Body of pancreas (tissue), 4 donors: ENCODE measurements at places on chromosomes 16 and 17. TPM values are rescaled to one million over a fixed set of nuclear protein-coding genes. Genes with fewer than 3 reads are reported as not detected.

GRCh38 chr17:82388223-82388921 lies 16.8 kb downstream of the UTS2R start:
- H3K27me3 ChIP-seq, result no peaks in the 10 kb centered on the region
- peak; percentile 88 for DNase-seq
- no peak overlapping the region for H3K4me3 ChIP-seq
- H3K4me1 ChIP-seq, result peaks cover 34% of the 10 kb centered on the region

The TLCD3B gene
- total RNA-seq, result not detected

The PRAC1 gene
- total RNA-seq, result not detected

The HP gene
- 15.5 TPM for total RNA-seq

DNA sequence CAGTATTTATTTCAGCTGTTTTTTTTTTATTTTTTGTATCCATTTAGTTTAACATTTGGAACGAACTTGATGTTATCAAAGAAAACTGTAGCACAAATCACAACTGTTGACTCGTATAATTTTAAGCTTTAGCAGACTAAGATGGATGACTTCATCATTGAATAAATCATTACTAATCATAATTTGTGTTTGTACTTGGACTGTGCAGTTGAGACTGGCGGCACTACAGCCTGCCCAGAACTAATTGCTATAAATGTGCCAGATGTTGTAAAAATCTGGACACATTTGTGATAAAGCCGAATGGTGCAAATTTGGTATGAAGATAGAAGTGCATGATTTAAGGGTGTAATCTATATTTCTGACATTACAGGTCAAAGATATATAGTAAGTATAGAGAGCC lies 897.7 kb upstream of the CDH8 start:
- no peak for DNase-seq
- H3K27ac ChIP-seq, result no peak overlapping the region
- H3K27me3 ChIP-seq, result no peaks in the 10 kb centered on the region

The TPSG1 gene
- total RNA-seq, result not detected

The AXIN1 gene
- 14.8 TPM for total RNA-seq

DNA sequence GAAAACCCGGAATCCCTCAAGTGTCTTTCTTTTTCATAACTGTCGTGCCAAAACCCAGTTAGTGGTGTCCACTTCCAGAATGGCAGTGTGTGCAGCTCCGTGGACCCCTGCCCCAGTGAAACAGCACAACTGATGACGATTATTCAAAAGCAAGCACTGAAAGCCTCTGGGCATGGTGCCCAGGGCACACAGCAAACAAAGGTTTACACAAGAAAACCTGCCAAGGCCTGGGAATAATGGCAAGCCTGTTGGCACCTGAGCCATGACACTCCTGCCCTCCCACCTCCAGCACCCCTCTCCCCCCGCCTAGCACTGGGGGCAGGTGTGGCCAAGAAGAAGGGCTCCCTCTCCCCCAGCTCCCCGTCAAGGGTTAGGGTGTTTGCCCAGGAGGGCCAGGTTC lies 2.8 kb downstream of the PKMYT1 start:
- H3K27me3 ChIP-seq, result no peaks in the 10 kb centered on the region
- H3K36me3 ChIP-seq, result no peaks in the 10 kb centered on the region
- no peak overlapping the region for H3K4me3 ChIP-seq
- H3K4me1 ChIP-seq, result peaks cover 42% of the 10 kb centered on the region

The CRISPLD2 gene
- total RNA-seq, result 27.5 TPM

DNA sequence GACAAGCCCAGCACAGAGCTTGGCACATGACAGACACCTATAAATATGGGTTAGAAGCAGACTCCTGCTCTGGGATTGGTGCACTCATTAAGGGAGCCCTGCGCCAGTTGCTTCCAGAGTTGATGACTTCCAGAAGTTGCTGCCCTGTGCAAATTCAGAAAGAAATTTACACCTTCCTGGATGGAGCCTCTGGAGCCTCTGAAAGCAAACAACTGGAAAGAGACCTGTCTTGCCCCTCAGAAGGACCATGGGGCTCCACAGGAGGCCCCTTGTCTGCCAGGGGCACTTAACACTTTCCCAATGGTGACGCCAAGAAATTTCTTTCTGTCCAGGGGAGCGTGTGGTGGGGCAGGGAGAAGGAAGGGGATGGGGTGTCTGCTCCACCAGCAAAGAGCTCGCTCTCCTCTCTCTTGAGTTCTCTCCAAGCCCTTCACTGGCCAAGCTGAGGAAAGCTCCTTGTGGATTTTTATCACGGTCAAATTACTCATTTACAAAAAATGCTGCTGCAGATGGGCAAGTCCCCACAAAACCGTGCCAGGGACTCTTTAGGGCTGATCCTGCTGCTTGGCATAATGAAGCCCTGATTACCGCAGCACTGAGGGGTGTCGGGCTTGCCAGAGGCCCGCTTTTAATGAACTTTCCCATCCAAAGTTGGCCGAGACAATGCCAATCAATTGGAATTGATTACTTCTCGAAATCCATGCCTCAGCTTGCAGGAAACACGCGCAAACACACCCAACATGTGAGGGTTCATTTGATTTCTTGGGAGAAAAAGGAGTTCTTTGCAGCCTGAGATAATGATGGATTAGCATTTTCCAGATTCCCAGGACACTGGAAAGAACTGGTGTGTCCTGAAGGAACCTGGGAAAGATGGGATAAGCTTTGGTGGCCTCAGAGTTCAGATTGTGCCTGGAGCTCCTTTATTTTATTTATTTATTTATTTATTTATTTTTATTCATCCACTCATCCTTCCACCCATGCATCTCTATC lies 583.6 kb upstream of the CDH5 start:
- no peak overlapping the region for H3K27ac ChIP-seq
- no peak overlapping the region for H3K4me3 ChIP-seq
- H3K27me3 ChIP-seq, result no peaks in the 10 kb centered on the region
- peak; percentile 16 for DNase-seq

The FBXO39 gene
- total RNA-seq, result not detected

The OSGIN1 gene
- 4.0 TPM for total RNA-seq

The KRT16 gene
- 4.2 TPM for total RNA-seq

The C17orf50 gene
- total RNA-seq, result not detected

- H3K4me3 ChIP-seq, result no peak overlapping the region
- peak overlapping the region; percentile 12 for H3K27ac ChIP-seq
- H3K4me1 ChIP-seq, result peaks cover 51% of the 10 kb centered on the region
Measured at GRCh38 chr17:21164620-21165019, 37.9 kb downstream of the DHRS7B start.

DNA sequence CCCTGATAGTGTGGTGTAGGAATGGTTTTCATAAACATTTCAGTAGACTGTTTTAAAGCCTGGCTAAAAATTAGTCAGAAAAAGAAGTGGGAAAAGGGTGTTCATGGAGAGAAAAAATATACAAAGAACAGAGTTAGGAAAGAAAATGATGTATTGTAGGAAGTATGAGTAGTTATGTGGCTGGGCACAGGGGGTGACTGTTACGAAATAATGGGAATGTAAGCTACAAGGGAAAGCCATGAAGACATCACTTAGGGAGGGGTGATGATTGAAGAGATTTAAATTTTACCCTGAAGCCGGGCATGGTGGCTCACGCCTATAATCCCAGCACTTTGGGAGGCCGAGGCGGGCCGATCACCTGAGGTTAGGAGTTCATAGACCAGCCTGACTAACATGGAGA lies 55.3 kb downstream of the NUP88 start:
- no peaks in the 10 kb centered on the region for H3K27me3 ChIP-seq
- no peak overlapping the region for H3K27ac ChIP-seq
- peaks cover 12% of the 10 kb centered on the region for H3K4me1 ChIP-seq
- no peak overlapping the region for H3K4me3 ChIP-seq
- peaks cover 11% of the 10 kb centered on the region for H3K36me3 ChIP-seq
- DNase-seq, result no peak

The TMEM100 gene
- 5.6 TPM for total RNA-seq

The ABCC12 gene
- total RNA-seq, result not detected

The ALOX12B gene
- total RNA-seq, result not detected

The PIMREG gene
- not detected for total RNA-seq

- H3K27me3 ChIP-seq, result no peaks in the 10 kb centered on the region
- no peaks in the 10 kb centered on the region for H3K36me3 ChIP-seq
- H3K4me1 ChIP-seq, result peaks cover 8% of the 10 kb centered on the region
- H3K27ac ChIP-seq, result no peak overlapping the region
Measured at GRCh38 chr16:75038036-75038858, 39.4 kb downstream of the ZNRF1 start.

The ZG16 gene
- 0.26 TPM for total RNA-seq

GRCh38 chr17:32117399-32117798 lies 24.9 kb upstream of the RHOT1 start:
- no peaks in the 10 kb centered on the region for H3K4me1 ChIP-seq
- no peak overlapping the region for H3K4me3 ChIP-seq
- H3K27me3 ChIP-seq, result no peaks in the 10 kb centered on the region
- no peak overlapping the region for H3K27ac ChIP-seq
- no peaks in the 10 kb centered on the region for H3K36me3 ChIP-seq
- no peak for DNase-seq

- no peaks in the 10 kb centered on the region for H3K27me3 ChIP-seq
- H3K36me3 ChIP-seq, result no peaks in the 10 kb centered on the region
- H3K4me3 ChIP-seq, result no peak overlapping the region
- no peak for DNase-seq
- H3K4me1 ChIP-seq, result no peaks in the 10 kb centered on the region
- H3K27ac ChIP-seq, result no peak overlapping the region
Measured at GRCh38 chr16:60989592-60989991, 1046.6 kb downstream of the CDH8 start.

The TPSAB1 gene
- 23.6 TPM for total RNA-seq

DNA sequence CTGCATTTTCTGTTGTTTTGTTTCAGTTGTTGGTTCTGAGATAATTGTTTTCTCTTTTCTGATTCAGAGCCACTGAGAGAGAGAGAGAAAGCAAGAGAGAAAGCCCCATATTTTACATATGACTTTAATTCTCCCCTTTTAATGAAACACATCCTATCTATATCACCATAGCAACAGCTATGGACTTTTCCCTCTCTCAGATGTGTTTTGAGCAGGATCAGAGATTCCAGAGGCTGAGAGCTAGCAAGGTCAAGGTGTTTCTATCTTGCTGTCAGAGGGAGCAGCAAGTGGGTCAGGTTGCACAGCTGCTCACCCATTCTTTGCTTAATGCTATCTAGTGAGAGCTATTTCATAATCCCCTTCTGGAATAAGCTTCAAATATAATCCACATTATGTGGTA lies 415.9 kb downstream of the CA10 start:
- H3K27me3 ChIP-seq, result no peaks in the 10 kb centered on the region
- H3K4me1 ChIP-seq, result no peaks in the 10 kb centered on the region
- DNase-seq, result no peak
- H3K4me3 ChIP-seq, result no peak overlapping the region
- H3K36me3 ChIP-seq, result no peaks in the 10 kb centered on the region
- no peak overlapping the region for H3K27ac ChIP-seq

The PRSS53 gene
- total RNA-seq, result 3.0 TPM

DNA sequence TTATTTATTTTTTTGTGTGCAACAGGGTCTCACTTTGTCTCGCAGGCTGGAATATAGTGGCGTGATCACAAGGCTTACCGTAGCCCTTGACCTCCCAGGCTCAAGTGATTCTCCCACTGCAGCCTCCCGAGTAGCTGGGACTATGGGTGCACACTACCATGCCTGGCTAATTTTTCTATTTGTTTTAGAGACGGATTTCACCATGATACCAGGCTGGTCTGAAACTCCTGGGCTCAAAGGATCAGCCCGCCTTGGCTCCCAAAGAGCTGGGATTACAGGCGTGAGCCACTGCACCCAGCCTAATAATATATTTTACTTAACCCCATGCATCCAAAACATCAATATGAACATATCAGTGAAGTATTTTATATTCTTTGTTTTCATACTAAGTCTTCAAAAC lies 2.0 kb downstream of the CCDC200 start:
- H3K4me3 ChIP-seq, result no peak overlapping the region
- H3K27me3 ChIP-seq, result no peaks in the 10 kb centered on the region
- no peaks in the 10 kb centered on the region for H3K36me3 ChIP-seq

The TBC1D3 gene
- not detected for total RNA-seq

DNA sequence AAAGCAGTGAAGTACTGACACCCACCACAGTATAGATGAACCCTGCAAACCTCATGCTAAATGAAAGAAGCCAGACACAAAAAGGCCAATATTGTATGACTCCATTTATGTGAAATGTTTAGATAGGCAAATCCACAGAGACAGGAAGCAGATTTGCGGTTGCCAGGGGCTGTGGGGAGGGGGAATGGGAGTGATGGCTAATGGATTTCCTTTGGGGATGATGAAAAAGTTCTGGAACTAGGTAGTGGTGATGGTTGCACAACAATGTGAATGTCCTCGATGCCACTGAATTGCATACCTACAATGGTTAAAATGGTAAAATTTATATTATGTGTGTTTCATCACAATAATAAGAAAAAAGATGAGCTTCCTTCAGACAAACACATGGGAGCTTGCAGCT lies 28.4 kb upstream of the WFIKKN2 start:
- peaks cover 26% of the 10 kb centered on the region for H3K4me1 ChIP-seq
- no peaks in the 10 kb centered on the region for H3K27me3 ChIP-seq
- DNase-seq, result no peak

The SYCE1L gene
- total RNA-seq, result not detected

DNA sequence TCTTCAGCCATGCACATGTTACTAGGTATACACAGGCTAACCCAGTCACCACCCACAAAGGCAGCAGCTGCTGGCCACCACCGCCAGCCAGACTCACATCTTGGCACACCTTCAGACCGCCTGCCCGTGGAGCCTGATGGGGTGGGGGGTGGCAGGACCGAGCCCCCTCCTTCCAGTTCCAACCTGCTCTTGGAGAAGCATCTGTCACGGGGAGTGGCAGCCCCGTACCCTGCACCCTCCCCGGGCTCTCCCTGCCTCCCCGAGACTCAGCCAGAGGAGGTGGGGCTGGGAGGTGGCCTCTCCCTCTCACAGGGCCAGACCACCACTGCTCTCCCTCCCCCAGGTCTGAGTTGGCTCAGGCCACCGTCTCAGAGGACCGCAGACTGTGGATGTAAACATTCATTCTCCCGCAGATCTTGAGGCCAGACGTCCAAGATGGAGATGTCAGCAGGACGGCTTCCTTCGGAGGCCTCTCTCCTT lies 11.3 kb upstream of the RBFOX3 start:
- no peak overlapping the region for H3K4me3 ChIP-seq
- H3K27me3 ChIP-seq, result no peaks in the 10 kb centered on the region
- H3K4me1 ChIP-seq, result no peaks in the 10 kb centered on the region

The PPM1D gene
- 15.5 TPM for total RNA-seq

DNA sequence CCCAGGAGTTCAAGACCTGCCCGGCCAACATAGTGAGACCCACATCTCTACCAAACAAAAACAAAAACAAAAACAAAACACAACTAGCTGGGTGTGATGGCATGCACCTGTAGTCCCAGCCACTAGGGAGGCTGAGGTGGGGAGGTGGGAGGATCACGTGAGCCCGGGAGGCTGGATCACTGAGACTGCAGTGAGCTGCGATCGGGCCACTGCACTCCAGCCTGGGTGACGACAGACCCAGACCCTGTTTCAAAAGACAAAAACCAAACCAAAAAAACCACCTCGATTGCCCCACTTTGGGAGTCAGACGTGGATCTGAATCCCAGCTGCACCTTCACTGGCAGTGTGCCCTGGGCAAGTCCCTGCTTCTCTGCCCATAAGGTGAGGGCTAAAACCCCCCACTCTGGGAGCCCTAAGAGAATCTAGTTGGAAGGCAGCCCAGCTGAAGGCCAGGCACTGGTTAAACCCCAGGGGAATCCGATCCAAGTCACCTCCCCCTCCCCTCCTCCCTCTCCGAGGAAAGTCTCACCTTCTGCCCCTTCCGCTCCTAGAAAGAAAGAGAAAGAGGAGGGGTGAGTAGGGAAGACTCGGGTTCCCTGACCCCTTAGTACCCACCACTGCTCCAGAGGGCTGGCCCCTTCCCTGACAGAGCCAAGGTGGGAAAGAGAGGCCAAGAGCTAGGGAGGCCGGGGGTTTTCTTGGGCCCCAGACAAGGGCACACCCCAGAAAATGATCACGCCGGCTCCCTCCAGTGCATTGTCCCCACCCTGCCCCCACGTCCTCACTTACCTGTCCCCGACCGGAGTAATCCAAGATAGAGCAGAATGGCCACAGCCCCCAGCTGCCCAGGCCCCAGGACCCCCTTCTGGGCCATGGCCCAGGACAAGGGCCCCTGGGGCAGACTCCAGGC lies 647 bp downstream of the PRSS8 start:
- peaks cover 71% of the 10 kb centered on the region for H3K4me1 ChIP-seq
- peak; percentile 84 for DNase-seq
- H3K27me3 ChIP-seq, result no peaks in the 10 kb centered on the region
